A549 treated with ZK216348 at 1 μM for 4 hours (cell line): ENCODE measurements at places on chromosomes 5 and 9. TPM values are rescaled to one million over a fixed set of nuclear protein-coding genes. Genes with fewer than 3 reads are reported as not detected.

The BTNL8 gene
- total RNA-seq, result not detected in 5 replicates

The PRRX2 gene
- 3.6 to 12.5 TPM (median 11.3 TPM) in 5 replicates for total RNA-seq

The RFX3 gene
- total RNA-seq, result 0.98 to 2.8 TPM (median 1.6 TPM) in 5 replicates

The SLC25A2 gene
- not detected in 5 replicates for total RNA-seq

The SMAD5 gene
- total RNA-seq, result 19.9 to 36.7 TPM (median 28.3 TPM) in 5 replicates

The NRG2 gene
- 1.3 to 2.3 TPM (median 2.0 TPM) in 5 replicates for total RNA-seq

The SPINK7 gene
- not detected in 5 replicates for total RNA-seq

The C9 gene
- not detected in 5 replicates for total RNA-seq

The NIM1K gene
- 0.16 to 0.39 TPM (median 0.23 TPM) in 4 of 5 replicates, not detected in the other for total RNA-seq

The FCN1 gene
- not detected in 5 replicates for total RNA-seq

The PLEKHG4B gene
- 0.50 to 1.7 TPM (median 1.0 TPM) in 5 replicates for total RNA-seq

The RMRP gene
- 7.2 to 17.6 TPM (median 8.8 TPM) in 3 of 5 replicates, not detected in the others for total RNA-seq

The APBB3 gene
- 5.6 to 8.6 TPM (median 8.0 TPM) in 5 replicates for total RNA-seq

The DND1 gene
- 0.33 to 1.1 TPM (median 0.86 TPM) in 5 replicates for total RNA-seq

The INSL6 gene
- not detected in 5 replicates for total RNA-seq

The PCDHGA10 gene
- total RNA-seq, result not detected in 5 replicates
